Glomerular endothelial cell (primary cell): ENCODE measurements at places on chromosomes 2 and 18.

DNA sequence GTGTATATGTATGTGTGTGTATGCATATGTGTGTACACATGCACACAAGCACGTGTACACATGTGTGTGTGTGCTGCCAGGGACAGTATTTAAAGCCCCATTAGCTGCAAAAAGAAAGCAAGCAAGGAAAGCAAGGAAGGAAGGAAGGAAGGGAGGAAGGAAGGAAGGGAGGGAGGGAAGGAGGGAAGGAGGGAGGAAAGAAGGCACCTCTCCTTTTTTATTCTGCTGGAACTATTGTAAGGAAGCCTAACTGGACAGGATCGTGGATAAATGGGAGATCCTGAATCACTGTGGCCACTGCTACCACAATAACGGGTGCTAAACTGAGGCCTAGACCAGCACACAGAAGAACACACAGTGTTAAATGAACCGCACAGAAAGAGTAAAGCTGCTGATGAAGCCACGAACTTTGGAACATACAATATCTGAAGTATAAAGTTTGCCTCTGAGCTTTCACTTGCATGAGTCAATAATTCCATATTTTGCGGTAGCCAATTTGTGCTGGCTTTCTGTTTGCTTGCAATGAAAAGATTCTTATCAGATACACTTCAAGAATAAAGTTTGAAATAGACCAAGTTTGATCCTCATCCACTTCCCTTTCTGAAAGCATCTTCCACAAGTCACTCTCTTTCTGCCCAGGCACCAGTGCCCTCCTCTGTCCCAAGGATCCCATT lies 15.5 kb downstream of the CACNB4 start:
- DNase-seq, result no peak

- DNase-seq, result no peak
Observed at GRCh38 chr18:32553174-32553573, 82.5 kb upstream of the GAREM1 start.

- DNase-seq, result no peak
Observed at GRCh38 chr18:48850822-48851598, 99.8 kb downstream of the SMAD7 start.

DNA sequence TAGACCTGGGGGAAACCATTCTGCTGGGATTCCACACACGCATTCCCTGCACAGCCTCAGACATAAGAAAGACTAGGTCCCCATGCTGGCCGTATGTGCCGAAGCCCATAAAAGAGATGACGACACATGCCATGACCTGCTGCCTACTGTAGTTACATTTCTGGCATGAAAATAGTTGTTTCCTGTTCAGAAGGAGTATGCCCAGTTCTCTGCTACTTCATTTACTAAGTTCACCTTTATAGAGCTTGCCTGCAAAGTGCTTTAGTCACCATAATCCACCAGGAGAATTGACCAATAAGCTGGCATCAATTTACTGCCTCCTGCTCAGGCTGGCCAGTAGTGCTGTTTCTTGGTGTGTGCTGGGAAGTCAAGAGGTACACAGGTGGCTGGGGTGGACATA lies 150.2 kb upstream of the ALPP start:
- no peak for DNase-seq

DNA sequence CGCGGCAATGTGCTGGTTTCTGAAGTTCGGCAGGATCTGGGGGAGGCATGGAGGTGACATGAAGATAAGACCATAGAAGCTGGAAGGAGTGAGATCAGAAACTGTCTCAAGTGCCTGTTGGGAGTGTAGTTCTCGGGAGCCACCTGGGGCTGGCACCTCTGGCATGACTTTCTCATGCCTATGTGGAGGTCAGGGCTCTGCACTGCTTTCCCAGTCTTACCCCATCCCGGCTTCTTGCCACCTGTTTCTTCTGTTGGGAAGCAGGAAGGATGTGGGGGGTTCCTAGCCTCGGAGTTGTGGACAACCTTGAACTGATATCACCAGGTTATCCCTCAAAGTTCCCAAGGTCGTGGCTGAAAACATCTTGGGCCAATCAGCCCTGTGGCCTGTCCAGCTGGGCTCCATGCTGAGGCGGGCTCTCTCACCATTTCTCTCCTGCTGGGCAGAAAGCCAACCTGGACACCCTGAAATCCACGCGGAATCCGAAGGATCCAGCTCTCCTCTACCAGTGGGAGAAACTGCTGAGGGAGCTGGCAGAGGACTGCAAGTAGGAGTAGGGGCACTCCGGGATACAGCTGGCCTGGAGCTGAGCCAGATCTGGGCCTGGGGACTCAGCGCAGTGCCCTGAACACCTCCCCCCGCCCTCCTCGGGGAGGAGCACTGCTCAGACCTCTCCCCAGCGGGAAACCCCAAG lies 42.5 kb downstream of the FER1L5 start:
- no peak for DNase-seq

DNA sequence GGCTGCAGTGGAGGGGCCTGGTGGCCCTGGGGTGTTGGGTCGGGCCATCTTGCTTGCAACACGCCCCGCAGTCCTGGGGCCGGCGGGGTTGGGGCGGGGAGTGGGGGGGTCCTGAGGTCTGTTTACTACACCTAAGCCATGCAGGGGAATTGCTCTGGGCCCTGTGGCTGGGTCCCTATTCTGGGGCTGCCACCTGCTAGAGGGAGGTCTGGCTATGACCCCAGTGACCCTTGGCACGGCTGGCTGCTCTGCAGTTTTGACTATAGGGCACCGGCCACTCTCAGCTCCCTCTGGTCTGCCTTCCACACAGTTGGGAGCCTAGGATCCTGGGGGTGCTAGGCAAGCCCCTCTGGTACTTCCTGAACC lies 170.6 kb upstream of the GLI2 start:
- no peak for DNase-seq

GRCh38 chr2:25301453-25302352 lies 40.0 kb downstream of the DNMT3A start:
- no peak for DNase-seq

GRCh38 chr2:225282858-225283710 lies 116.4 kb upstream of the NYAP2 start:
- no peak for DNase-seq
